ENCODE measurements at places on chromosomes 2 and 18. TPM values are rescaled to one million over a fixed set of nuclear protein-coding genes. Genes with fewer than 3 reads are reported as not detected.

Gene PRKAG3
- not detected for total RNA-seq

Gene PRSS56
- total RNA-seq = not detected

Gene TGFA
- not detected for total RNA-seq

Gene SERPINB4
- total RNA-seq = not detected

Gene LRRTM1
- total RNA-seq = not detected

Gene RAB17
- not detected for total RNA-seq

Gene KDSR
- 83.5 TPM for total RNA-seq

Gene PROM2
- total RNA-seq = 0.37 TPM

Gene RBM43
- total RNA-seq = 1.9 TPM

DNA sequence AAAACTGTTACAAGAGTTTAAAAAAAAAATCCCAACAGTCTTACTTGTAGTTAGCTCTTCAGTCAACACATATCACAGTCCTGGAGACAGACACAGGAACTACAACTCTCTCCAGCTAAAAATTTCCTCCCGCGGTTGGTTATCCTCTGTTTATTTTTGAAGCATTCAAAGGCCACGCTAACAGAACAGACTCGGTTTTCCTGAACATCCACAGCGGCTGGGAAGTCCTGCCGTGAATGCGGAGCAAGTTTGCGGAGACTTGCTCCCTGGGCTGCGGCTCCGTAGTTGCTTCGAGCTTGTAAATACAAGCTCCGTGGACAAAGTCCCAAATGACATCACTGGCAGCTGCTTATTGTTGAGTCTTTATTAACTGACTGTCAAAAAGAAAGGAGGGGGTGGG lies at the start of gene NCKAP5:
NCKAP5 (minus strand) TSS at position 292 of the 400 bp plus-strand sequence. CDS start 50,937 bp downstream, outside the sequence.
- no peak for DNase-seq
- H3K4me3 ChIP-seq = no peak within 1 kb of the TSS
- H3K27me3 ChIP-seq = peaks cover 12% of the 10 kb centered on the region
- H3K4me1 ChIP-seq = no peaks in the 10 kb centered on the region
- H3K27ac ChIP-seq = no peak within 1 kb of the TSS
- no peaks in the 10 kb centered on the region for H3K36me3 ChIP-seq

DNA sequence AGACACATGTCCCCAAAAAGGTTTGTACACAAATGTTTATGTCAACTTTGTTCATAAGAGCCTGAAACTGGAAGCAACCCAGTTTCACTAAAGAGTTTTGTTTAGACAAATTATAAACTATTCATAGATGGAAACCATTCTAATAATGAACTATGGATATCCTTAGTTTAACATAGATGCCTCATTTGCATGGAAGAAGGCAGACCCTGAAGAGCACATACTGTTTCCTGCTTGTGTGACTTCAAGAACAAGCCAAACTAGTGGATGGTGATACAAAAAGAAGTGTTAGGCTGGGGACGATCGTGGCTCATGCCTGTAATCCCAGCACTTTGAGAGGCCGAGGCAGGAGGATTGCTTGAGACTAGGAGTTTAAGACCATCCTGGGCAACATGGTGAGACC lies 48.1 kb downstream of the ACOXL start:
- no peak overlapping the region for H3K4me3 ChIP-seq
- H3K27ac ChIP-seq = no peak overlapping the region
- peaks cover 48% of the 10 kb centered on the region for H3K27me3 ChIP-seq
- H3K4me1 ChIP-seq = peaks cover 5% of the 10 kb centered on the region

DNA sequence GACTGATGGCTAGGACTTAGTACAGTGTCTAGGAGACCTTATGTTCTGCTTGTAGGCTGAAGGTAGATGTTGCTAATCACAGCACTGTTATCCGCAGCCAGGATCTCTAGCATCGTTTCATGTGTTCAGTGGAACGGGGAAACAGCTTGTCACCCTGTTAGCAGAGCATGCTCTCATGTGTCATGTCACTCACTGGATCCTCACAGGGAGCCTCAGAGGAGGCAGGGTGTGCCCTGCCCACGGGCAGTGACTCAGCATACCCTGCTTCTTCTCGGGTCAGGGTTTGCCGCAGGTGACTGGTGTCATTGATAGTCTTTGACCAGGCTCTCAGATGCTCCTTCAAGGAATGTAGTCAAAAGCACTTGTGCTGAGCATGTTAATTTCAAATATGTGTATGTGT lies 44.4 kb downstream of the RPIA start:
- no peak for DNase-seq
- no peak overlapping the region for H3K27ac ChIP-seq
- peaks cover 20% of the 10 kb centered on the region for H3K4me1 ChIP-seq
- H3K36me3 ChIP-seq = peaks cover 25% of the 10 kb centered on the region

DNA sequence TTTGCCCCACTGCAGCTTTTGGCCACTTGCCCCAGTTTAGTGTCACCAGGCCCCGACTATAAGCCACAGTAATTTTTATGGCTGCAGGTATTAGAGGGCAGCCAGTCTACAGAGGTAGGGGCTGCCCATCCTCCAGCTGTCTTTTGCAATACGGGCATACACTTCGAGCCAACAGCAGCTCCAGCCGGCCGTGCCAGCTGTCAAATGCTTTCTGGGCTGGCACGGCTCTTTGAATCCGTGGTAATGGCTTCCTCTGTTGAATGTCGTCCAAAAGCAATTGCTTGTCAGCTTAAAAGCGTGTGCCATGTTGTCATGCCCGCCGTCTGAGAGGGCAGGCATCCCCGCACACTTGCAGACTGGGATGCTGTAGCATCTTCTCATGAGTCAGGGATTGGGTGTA lies 41.3 kb downstream of the BCL2L11 start:
- no peak overlapping the region for H3K4me3 ChIP-seq
- peaks cover 7% of the 10 kb centered on the region for H3K27me3 ChIP-seq
- H3K27ac ChIP-seq = no peak overlapping the region
- no peak for DNase-seq
- H3K4me1 ChIP-seq = peaks cover 79% of the 10 kb centered on the region

DNA sequence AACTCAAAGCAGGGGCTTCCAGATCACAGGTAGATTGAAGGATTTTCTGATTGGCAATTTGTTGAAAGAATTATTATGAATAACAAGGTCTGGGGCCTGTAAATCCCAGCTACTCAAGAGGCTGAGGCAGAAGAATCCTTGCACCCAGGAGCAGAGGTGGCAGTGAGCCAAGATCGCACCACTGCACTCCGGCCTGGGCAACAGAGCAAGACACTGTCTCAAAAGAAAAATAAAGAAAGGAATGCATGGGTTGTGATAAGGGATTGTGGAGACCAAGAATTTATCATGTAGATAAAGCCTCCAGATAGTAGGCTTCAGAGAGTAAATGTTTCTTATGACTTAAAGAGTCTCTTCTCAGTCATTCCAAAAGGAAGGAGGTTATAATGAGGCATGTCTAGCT lies 35.8 kb upstream of the DYNAP start:
- no peak overlapping the region for H3K27ac ChIP-seq
- H3K27me3 ChIP-seq = no peaks in the 10 kb centered on the region
- H3K4me1 ChIP-seq = no peaks in the 10 kb centered on the region
- H3K36me3 ChIP-seq = no peaks in the 10 kb centered on the region
- DNase-seq = no peak

GRCh38 chr2:5689750-5690149 lies 2.4 kb upstream of the SOX11 start:
- no peak overlapping the region for H3K4me3 ChIP-seq
- H3K4me1 ChIP-seq = no peaks in the 10 kb centered on the region
- no peak overlapping the region for H3K27ac ChIP-seq
- peaks cover 32% of the 10 kb centered on the region for H3K27me3 ChIP-seq

GRCh38 chr2:233262562-233262961 lies 11.1 kb downstream of the ATG16L1 start:
- peak overlapping the region; percentile 76 for H3K27ac ChIP-seq
- H3K4me3 ChIP-seq = no peak overlapping the region
- peaks cover 71% of the 10 kb centered on the region for H3K36me3 ChIP-seq
- DNase-seq = no peak
- no peaks in the 10 kb centered on the region for H3K27me3 ChIP-seq
- peaks cover 70% of the 10 kb centered on the region for H3K4me1 ChIP-seq

- no peaks in the 10 kb centered on the region for H3K27me3 ChIP-seq
- H3K36me3 ChIP-seq = peaks cover 2% of the 10 kb centered on the region
- no peak overlapping the region for H3K4me3 ChIP-seq
- no peak for DNase-seq
- no peak overlapping the region for H3K27ac ChIP-seq
Observed at GRCh38 chr2:61910603-61911002, 5.1 kb downstream of the COMMD1 start.

GRCh38 chr2:11005032-11005431 lies 93.3 kb downstream of the KCNF1 start:
- H3K27me3 ChIP-seq = peaks cover 5% of the 10 kb centered on the region
- DNase-seq = no peak
- no peaks in the 10 kb centered on the region for H3K36me3 ChIP-seq

DNA sequence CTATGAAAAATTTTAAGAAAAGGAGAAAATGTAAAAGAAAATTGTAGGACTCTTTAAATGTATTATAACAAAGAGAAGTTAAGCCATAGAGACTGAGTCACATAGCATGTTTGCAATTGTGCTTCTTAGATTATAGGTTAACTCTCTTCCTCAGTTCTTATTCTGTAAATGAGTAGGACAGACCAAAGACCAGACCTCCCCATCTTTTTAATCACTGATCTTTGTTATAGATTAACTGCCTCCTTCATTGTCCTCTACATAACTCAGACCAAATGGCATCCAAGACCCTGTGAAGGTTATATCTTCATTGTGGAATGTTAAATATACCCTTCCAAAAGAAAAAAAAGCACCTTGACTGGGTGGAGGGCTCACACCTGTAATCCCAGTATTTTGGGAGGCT lies 316.9 kb upstream of the LRRTM4 start:
- no peaks in the 10 kb centered on the region for H3K4me1 ChIP-seq
- no peak overlapping the region for H3K27ac ChIP-seq
- no peak overlapping the region for H3K4me3 ChIP-seq
- H3K36me3 ChIP-seq = no peaks in the 10 kb centered on the region
- H3K27me3 ChIP-seq = no peaks in the 10 kb centered on the region
- DNase-seq = no peak

- H3K4me3 ChIP-seq = no peak overlapping the region
- no peak for DNase-seq
- no peaks in the 10 kb centered on the region for H3K4me1 ChIP-seq
- no peak overlapping the region for H3K27ac ChIP-seq
Observed at GRCh38 chr18:75309564-75309963, 99.0 kb downstream of the TSHZ1 start.

- H3K36me3 ChIP-seq = no peaks in the 10 kb centered on the region
- no peak for DNase-seq
- H3K27ac ChIP-seq = no peak overlapping the region
- no peaks in the 10 kb centered on the region for H3K27me3 ChIP-seq
- no peaks in the 10 kb centered on the region for H3K4me1 ChIP-seq
Observed at GRCh38 chr2:226187616-226188015, 612.0 kb downstream of the IRS1 start.

DNA sequence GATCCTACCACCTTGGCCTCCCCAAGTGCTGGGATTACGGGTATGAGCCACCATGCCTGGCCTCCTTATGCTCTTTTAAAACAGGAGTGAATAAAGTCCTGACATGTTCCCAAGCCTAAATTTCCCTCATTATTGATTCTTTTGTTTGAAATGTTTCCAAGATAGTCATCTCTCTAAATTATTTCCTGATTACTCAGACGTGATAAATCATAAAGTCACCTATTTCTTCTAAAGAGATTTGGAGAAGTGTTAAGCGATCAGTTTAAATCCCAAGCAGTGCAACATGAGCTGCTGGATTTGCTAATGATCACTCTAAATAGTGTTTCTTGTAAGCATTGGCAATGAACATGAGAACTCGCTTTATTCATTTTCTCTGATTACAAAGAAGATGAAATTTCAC lies 51.8 kb downstream of the PMAIP1 start:
- H3K27ac ChIP-seq = no peak overlapping the region
- no peaks in the 10 kb centered on the region for H3K36me3 ChIP-seq
- H3K4me3 ChIP-seq = no peak overlapping the region

DNA sequence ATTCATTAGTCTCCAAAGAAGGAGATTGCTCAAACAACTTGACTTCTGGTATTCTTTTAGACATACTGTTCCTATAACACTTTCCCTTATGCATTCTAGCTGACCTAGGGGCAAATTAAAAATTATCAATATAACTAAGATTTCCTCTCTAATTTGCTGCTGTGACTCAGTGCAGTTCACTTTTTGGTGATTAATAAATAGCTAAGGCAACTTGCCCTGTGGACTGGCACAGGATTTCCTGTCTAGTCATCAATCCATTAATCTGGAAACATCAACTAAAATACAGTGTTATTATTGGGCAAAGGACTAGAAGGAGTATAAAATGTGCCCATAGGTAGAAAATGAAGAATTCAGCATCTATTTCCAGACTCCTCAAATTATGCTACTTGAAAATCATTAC lies 83.5 kb upstream of the SERPINE2 start:
- H3K4me1 ChIP-seq = no peaks in the 10 kb centered on the region
- DNase-seq = no peak
- H3K4me3 ChIP-seq = no peak overlapping the region
- H3K27me3 ChIP-seq = peaks cover 8% of the 10 kb centered on the region

DNA sequence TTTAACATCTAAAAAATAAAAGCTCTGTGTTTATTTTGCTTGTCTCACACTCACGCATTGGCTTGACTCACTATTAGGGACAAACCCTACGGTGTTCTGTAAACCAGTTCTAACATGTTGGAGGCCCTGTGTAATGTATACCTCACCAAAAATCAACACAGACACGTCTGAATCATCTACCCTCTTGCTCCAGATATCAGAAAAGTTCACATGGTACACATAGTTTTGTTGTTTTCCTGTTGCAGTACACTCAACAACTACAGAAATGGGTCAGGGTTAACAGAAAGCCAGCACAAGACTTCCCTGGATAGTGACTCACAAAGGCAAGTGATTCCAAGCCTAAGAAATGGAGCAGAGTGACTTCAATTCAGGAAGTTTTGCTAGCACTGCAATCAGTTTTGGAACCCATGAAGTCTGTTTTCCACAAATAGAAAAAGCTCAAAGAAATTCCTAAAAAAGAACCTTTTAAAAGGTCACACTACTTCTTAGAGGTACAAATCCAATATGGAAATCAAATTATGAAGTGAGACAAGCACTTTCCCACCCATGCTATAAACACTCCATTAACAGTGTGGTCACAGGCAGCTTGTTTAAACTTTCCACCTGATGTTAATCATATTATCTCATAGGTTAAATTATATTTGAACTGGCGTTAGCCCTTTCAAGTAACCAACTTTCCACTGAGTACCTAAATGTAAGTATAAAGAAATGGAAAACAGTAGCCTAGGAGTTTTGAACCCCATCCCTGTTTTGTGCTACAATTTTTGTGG lies 87.4 kb downstream of the GAREM1 start:
- no peak overlapping the region for H3K27ac ChIP-seq
- H3K4me3 ChIP-seq = no peak overlapping the region
- DNase-seq = no peak

DNA sequence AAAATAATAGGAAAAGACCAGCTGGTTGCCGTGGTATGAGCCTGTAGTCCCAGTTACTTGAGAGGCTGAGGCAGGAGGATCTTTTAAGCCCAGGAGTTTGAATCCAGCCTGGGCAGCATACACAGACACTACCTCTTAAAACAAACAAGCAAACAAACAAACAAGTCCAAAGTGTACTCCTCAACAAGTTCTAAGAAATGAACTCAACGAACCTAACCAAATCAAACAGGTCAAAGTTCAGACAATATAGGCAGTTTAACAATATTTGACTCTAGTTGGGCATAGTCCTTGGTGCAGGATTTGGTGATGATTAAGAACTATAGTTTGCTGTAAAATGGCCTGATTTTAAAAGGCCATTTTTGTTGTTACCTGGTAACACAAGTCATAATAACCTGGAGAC lies 41.9 kb upstream of the RHOB start:
- no peak overlapping the region for H3K27ac ChIP-seq
- H3K27me3 ChIP-seq = peaks cover 17% of the 10 kb centered on the region
- no peak for DNase-seq

GRCh38 chr2:85243101-85244072 lies 84.4 kb downstream of the TGOLN2 start:
- H3K27me3 ChIP-seq = peaks cover 12% of the 10 kb centered on the region
- no peak overlapping the region for H3K27ac ChIP-seq
- no peaks in the 10 kb centered on the region for H3K36me3 ChIP-seq
- no peak for DNase-seq
- no peaks in the 10 kb centered on the region for H3K4me1 ChIP-seq
- H3K4me3 ChIP-seq = no peak overlapping the region

All from activated T-helper 1 cell treated with anti-CD3 and anti-CD28 coated beads, Interleukin-12 subunit alpha, Interleukin-12 subunit beta, Interleukin-2, Interleukin-4 antibody, amounts not matched to agents 30 ng/mL and 10 ng/mL and 1 ng/mL, durations not matched to agents 14 hours and 24 hours and 36 hours (primary cell).